ENCODE measurements at places on chromosomes 2 and 18.

GRCh38 chr2:168758970-168759820 lies 43.2 kb upstream of the NOSTRIN start:
- DNase-seq, result peak; percentile 45

DNA sequence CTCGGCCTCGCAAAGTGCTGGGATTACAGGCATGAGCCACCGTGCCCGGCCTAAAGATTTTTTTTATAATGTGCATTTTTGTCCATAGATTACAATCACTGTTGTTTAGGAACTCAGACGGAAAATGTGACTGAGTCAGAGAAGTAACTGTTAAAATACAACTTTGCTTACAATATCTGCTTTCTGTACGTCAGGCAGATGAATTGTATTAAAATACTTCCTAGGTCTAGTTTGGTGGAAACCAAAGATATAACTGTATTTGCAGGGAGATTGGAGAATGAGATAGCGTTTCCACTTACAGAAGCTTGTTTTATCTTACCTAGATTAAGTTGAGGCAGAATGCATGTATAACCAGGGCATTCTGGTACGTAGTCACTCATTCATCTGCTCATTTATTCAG lies 36.7 kb downstream of the ASAP2 start:
- no peak for DNase-seq

GRCh38 chr2:74128206-74128605 lies 19.5 kb downstream of the BOLA3 start:
- no peak for DNase-seq

DNA sequence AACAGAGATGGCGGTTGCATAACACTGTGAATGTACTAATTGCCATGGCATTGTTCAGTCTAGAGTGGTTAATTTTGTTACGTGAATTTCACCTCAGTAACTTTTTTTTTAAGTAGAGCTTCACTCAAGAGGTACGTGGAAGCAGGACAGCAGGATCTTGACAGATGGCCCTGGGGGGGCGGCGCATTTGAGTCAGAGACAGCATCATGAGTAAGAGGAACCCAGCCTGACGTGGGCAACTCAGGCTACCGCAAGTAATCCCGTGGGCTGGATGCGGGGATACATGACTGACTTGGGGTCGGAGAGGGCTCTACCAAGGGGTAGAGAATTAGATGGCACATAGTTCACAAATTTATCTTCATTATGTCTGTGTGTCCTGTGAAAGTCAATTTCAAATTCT lies 38.1 kb upstream of the DAPL1 start:
- no peak for DNase-seq

GRCh38 chr18:23703987-23704384 lies 14.7 kb downstream of the LAMA3 start:
- DNase-seq, result no peak

- DNase-seq, result no peak
Observed at GRCh38 chr2:240271716-240272341, 131.4 kb upstream of the OTOS start.

DNA sequence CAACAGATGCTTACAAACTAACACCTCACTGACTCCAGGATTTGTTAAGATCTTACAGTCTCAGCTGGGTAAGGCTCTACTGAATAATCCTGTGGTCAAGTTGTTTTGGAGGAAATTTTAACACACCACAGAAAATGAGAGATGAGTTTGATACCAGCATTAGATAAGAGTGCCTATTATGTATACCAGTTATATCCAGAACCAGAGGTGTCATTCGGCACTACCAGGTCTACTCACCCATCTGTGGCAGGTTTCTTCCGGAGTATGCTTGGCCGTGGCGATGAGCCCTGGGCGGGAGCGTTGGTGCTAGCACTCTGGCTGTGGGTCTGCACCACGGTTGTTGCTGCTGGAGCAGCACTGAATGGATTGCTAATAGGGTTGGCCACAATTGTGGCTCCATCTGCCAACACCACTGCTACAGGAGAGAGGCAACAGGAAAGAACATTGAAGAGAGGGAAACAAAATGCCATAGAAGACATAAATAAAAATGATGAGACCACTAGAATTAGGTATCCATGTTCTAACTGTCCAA lies 41.2 kb downstream of the SAP130 start:
- DNase-seq, result no peak

- DNase-seq, result no peak
Observed at GRCh38 chr18:5961097-5961827, 65.9 kb upstream of the TMEM200C start.

GRCh38 chr18:39752351-39752750 lies 2186.8 kb upstream of the CELF4 start:
- DNase-seq, result no peak

GRCh38 chr2:205694256-205694655 lies 12.0 kb downstream of the NRP2 start:
- DNase-seq, result no peak
